ENCODE measurements at places on chromosomes 3 and 15.

DNA sequence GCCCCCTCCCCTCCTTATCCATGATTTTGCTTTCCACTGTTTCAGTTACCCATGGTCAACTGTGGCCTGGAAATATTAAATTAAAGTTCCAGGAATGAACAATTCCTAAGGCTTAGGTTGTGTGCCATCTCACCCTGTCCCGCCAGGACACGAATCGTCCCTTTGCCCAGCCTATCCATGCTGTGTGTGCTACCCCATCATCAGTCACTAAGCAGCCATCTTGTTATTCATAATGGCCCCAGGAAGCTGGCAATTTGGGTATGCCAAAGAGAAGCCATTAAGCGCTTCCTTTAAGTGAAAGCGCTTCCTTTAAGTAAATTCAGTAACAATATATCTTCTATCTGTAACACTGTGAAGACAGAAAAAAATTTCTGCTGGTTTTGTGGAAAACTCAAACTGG, 49.2 kb upstream of the LDHAL6B start:
- no peak for DNase-seq

DNA sequence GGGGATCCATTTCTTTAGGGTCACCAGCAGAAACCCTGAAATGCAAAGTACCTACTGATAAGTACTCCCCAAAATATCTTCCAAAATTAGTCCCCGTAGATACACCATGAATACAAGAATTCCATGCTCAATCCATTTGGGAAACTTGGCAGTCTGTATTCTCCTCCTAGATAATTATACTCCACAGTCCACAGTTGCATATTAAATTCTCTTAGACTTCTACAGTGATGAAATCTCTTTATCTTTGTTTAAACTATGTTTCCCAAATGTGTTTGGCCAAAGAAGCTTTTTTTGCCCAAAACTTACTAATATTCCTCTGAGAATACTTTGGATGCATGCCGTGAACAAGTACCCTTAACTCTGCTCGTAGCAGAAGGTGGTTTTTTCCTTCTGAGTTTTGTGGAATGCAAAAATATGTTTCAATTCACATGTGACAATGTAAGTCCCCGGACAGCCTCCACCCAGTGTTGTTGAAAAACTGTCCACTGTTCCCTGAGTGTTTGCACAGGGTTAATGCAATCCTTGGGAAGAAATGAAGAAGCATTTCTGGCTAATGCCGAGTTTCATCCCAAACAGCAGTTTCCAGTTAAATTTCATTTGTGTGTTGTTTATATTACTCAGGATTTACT, 126.7 kb downstream of the ARNT2 start:
- peak; percentile 51 for DNase-seq

DNA sequence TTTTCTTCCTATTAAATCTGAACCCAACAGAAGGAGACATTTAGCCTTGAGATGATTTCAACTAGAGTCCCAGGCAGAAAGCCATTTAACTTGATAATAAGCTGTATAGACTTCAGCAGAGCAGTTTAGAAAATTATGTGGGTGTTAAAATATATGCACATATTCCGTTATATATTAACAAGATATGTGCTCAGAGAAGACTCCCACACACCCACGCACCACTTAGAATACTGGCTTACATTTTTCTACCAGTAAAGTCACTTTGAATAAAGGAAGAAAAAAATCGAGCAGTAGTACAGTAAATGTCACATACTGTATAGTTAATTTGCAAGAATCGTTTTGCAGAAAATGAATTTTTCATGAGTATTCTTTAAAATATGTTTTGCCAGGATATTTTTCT, 599.3 kb downstream of the FGF12 start:
- no peak for DNase-seq

- no peak for DNase-seq
Observed at GRCh38 chr3:148881286-148881685, 16.2 kb downstream of the CPA3 start.

DNA sequence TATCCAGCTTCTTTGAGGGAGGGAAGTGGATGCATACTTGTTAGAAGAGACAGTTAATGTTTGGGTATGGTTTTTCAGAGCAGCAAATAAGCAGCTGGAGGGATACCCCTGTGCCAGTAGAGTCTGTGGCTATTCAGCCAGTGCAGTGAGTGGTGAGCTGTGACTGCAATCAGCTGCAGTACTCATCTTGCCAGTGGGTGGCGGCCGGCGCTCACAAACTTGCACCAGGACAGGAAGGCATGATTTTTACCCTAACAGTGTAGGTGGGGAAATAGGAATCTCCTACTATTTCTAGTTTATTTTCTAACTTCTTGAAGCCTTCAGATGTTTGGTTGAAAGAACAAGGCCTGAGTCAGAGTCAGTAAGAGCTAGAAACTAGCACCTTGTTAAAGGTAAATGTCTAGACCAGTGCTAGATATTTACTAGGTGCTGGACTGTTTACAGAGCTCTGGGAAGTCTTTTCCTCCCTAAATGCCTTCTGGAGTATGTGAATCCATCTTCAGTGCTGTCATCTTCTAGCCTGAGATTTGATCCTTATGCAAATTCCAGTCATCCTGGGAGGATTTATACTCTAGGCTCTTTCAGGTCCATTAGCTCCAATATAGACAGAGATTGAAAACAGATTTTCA, 23.6 kb downstream of the TIMP4 start:
- DNase-seq = peak; percentile 64

- peak; percentile 79 for DNase-seq
Observed at GRCh38 chr3:188948281-188948996, 223.3 kb upstream of the TPRG1 start.

DNA sequence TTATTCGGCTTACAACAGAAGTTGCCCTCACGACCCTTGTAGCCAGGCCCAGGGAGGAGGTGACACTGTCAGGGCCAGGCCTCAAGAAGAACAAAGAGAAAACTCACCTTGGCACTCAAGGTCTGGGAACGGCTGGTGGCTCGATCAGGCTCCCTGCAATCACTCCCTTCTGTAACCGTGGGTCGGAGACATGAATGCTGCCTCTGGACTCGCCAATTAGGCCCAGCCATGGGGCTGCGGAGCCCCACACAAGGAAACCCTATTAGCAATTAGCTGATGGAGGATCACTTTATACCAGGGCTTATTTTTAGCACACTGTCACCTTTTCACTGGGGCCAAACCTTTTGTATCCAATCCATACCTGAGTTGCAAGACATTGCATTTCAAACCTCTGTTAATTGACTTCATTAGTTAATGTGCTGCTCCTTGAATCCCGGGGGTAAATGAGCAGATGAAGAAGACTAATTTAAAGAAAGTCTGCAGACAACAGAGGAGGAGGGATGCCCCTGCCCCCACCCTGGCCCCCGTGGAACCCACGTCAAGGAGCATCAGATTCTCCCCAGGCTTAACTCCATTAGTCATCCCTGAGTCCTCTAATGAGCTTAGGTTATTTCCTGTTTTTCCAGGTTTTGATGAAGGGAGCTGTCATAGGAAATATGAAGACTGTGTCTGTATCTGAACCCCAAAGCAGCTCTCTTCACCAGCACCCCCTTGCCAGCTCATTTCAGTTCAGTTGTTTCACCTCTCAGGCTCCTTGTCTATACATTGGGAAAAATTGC, 255.3 kb downstream of the RORA start:
- DNase-seq = no peak

- DNase-seq = no peak
Observed at GRCh38 chr15:91664224-91664836, 189.2 kb upstream of the SLCO3A1 start.

DNA sequence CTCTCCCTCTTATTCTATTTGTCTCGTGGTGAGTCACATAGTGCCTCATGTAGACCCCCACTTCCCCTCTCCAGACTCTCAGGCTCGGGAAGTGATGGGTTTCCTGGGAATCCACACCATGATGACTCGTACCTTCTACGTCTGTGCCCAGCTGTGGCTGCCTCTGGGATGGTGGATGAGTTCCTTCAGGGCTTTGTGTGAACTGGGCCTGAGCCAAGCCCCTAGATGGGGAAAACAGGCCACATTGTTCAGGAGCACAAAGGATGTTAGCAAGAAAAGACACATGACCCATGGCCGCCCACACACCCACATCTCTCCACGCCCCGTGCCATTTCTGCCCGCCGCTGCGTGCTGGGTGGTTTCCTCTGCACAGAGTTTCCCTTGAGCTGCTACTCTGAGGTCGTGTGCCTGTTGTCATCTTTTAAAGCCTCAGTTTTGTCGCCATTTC, 10.5 kb downstream of the ISG20 start:
- peak; percentile 69 for DNase-seq

- DNase-seq = no peak
Observed at GRCh38 chr3:134357261-134357913, 16.9 kb downstream of the AMOTL2 start.

DNA sequence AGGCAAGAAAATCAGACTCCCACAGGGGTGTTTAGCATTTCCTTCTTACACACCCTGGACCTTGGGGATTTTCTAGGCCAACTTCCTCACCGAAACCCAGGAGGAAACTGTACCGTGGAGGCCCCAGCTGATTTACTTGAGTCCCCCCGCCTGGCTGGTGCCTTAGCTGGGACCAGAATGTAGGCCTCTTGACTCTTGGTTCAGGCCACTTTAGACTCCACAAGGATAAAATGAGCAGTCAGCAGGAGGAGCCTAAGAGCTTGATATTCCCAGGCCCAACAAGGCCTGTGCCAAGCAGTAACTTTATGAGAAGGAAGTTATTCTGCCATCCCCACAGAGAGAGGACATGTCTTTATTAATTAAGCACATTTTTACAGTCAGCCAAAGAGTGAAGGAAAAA, 4.6 kb upstream of the APBA2 start:
- DNase-seq = peak; percentile 21

DNA sequence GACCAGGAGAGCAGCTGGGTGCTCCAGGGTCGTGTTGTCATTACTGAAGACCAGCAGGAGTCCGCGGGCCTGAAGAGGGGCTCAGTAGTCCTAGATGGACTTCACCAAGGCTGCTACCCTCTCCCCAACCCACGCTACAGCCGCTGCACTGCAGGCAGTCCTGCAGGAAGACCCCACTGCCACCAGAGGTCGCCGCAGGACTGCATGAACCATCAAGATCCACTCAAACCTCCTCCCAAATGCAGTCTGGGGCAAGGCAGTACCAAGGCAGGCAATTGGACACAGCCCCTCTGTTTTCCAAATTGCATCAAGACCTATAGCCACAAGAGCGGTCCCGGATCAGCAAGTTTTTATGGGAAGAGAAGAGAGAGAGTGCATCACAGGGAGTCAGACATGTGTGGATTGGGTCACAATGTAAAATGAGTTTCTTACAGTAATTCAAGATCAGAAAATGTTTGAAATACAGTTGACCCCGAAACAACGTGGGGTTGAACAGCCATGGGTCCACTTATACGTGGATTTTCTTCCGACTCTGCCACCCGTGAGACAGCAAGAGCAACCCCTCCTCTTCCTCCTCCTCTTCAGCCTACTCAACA, 46.7 kb downstream of the DZIP1L start:
- DNase-seq = peak; percentile 72

GRCh38 chr15:45573961-45574629, 13.1 kb upstream of the BLOC1S6 start:
- DNase-seq = no peak

All from muscle of leg (tissue), 16 donors.